NCI-H2107 (cell line): ENCODE measurements at places on chromosomes 3 and 15.

DNA sequence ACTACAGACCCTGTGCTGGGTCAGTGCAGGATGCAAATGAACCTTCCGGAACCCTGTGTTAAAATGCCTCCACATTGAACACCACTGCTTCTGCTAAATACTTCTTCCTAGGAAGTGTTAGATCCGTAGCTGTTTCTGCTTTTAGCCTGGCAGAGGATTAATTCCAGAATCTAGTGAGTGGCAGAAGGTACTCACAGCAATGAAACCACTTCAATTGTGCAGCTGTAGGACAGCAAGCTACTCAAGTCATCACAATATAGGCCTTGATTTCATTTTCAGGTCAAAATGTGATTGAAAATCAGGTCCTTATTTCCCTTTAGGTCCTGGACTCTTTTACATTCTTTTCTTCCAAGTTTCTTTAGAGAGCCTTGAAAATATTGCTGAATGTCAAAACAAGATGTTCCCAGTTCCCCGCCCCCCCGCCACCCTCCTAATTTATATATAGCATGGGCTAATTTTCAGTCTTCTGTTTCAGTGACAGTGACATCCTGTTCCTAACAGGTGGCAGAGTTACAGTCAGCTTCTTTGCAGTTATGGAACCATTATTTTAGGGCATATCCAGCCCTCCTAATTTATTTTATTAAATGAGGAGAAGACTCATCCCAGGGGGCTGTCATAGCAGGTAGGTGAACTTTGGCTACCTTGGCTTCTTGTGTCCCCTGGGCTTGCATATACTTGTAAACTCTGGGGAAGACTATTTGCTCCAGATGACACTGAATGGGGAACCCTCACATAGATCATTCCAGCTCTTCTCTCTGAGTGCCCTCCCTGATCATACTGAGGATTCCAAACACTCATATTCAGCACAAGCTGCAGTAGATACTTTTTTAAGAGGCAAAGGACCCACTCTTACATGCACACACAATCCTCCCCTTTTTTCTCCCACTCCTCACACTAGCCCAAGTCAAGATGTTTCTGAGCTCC, 28.0 kb upstream of the ARNT2 start:
- DNase-seq: no peak

- DNase-seq: no peak
Observed at GRCh38 chr3:86180696-86181095, 810.3 kb downstream of the VGLL3 start.

GRCh38 chr3:151940481-151940880, 67.0 kb downstream of the SUCNR1 start:
- no peak for DNase-seq

DNA sequence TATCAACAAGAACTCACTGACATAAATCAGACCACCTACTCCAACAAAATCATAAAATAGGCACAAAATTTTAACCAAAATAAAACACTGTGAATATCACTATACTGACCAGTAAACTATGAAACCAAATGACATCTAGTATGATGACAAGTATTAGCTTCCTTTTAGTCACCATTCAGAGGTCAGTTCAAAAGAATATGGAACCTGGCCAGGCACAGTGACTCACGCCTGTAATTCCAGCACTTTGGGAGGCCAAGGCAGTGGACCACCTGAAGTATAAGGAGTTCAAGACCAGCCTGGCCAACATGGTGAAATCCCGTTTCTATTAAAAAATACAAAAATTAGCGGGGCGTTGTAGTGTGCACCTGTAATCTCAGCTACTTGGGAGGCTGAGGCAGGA, 65.8 kb downstream of the SMARCC1 start:
- DNase-seq: no peak

DNA sequence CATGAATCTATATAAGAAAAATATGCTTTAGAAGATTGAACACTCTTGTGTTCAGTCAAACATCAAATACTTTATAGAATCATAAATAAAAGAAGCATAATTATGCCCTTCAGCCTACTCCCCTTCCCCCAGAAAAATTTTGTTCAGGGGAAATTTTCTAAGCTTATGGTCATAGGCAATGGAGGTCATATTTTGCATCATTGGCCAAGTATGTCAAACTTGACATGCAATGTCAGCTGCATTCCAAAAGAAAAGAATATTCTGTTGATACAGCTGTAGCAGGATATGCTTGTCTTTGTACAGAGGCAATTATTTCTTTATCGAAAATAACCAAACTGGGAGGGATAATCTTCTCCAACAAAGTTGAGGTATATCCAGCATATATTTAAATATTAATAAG, 328.2 kb downstream of the ZIC1 start:
- no peak for DNase-seq

DNA sequence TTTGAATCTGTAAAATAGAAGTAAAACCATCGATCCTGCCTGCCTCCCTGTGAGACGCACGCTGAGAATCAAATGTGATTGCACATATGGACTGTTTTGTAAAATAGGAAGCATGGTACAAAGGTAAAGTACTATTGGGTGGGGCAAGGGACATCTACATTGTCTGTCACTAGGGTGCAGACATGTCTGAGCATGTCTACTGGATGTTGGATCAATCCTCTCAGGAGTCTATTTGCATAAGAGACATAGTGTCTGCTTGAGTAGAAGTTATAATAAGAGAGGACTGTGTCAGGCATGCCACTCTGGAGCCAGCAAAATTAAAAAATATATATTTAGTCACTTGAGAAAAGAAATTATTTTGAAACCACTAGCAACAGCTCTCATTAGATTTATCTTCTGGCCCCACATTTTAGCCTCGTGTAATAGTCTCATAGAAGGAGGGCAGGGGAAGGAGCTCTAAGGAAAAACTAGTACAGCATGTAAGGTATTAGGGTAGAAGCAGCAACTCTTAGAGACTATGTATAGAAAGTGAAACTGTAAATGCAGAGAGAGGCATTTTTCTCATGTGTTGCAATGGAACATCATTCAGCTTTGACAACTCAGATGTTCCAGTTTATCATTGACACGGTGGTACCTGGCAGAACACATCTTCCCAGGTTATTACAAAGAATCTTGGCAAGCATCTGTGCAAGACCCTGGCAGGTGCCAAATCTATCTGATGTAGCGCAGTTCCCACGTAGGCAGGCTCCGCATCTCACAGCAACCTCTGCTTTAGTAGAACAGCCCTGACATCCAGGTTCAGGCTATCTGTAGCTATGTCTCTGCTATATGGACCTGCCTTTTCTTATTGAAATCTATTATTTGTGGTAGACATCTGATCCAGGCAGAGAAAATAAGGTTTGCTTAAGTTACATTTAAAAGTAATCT, 85.2 kb upstream of the CHL1 start:
- DNase-seq: no peak

DNA sequence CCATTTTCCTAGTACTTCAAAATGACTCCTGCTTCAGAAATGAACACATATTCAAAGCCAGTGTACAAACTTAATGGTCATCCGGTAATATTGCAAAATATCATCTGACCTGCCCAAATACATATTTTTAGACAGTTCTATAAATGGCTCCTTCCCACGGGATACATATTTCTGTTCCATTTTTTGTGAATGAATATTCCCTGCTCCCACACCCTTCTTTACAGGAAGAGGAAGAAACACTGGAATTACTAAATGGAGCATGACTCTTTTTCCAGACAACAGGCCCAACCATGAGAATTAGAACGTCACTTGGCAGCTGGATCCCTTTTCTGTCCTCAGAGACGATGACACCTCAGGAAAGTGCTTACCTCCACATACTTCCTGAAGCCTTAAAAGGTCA, 38.0 kb upstream of the CBLB start:
- no peak for DNase-seq
